NCI-H748 treated with DMSO at 0.1 percent for 48 hours (cell line): ENCODE measurements at places on chromosomes 2 and 18.

DNA sequence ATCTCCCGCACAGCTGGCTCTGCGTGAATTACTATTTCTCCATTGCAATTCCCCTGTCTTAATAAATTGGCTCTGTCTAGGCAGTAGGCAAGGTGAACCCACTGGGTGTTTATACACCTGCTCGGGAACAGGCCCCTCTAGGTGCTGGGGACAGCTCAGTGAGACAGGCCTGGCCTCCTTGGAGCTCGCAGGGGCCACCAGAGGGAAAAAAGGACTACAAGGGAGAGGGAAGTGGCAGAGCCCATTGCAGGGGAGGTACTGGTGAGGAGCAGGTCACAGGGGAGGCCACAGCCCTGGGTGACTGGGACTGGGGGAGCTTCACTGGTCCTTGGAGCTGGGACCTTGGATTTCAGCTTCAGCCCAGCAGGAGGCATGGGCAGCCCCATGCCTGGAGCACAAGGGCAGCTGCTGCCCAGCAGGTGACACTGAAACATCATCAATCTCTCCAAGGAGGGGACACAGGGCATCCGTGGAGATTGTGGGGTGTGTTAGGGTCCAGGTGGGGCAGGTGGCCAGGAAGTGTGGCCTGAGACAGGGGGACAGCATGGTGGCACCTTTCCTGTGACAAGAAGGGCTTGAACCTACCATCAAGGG is 31.2 kb downstream of the NGEF start:
- DNase-seq = no peak

- DNase-seq = no peak
These were observed 15.5 kb downstream of the IL1F10 start for GRCh38 chr2:113083296-113083695.

DNA sequence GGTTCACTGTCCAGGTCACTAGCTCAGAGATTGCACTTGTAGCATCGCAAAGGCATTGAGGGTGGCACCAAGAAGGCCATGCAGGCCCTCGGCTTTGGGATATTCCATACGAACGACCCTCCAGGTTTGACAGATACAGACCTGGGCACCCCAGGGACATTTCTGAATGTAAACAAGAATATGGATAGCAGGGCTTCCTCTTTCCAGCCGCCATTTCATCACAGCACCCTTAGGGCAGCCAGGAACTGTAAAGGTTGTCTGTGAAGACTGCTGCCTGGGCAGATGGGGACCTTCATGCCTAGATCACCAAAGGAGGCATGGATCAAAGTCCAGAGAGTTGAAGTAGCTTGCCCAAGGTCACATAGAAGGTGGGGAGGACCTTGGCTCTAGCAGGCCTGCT is 70.5 kb downstream of the ACTR2 start:
- no peak for DNase-seq

DNA sequence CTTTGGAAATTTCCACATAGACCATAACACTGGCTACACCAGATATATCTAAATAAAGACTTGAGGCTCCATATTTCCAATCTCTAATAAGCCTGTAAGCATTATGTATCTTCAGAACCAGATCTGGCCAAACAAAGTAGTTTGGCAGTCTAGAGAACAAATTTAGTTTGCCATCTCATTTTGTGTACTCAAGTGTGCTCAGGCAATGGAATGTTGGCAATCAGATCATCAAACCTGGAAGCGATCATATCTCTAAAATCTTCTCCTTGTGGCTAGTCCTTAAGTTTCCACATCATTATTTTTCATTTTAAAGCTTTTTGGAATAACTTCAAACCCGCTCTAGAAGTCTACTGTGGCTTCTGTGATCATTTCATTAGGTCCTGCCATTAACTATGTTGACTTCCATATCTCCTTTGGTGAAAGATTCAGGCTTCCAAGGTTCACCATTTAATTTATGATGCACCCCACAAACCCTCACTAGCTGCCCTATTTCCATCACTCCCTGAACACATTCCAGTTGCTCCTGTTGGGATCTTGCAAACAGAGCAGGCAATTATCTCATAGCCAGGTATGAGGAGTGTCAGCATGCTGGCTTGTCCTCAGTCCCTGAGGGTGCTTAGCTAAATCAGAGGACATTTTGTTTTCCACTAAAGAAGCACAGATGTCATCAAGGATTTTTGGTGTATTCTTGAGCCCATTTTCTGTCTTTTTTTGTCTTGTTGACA is 46.2 kb downstream of the WDR75 start:
- DNase-seq = no peak

DNA sequence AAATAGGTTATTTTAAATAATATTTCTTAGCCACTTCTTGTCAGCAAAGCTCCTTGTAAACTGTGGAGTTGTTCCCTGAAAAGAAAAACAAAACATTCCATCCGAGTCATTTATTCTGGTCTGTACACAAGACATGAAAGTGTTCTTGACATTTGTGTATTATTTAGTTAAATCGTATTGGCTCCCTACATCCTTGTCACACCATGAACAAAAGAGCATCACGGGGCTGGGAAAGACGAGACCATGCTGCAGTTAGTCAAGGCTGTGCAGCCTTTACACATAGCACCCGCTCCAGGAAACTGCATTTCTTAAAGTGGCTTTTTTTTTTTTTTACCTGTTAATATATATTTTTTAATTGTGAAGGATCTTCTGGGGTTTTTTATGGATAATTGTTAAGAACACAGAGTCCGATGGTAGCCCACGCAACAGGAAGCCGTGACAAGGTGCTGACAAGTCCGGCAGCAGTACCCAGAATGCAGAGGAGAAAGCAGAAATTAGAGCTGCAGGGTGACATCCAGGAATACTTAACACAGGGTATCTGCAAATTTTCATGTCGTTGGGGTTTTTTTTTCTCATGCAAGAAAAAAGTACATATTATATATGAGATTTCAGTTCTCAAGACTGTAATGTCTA is 588.4 kb downstream of the ARHGAP15 start:
- no peak for DNase-seq
